Ecto neural progenitor cell (in vitro differentiated cells): ENCODE measurements at places on chromosomes 3 and 15.
A peak's percentile ranks its signal among the peaks of the same experiment; 100 is the strongest.

DNA sequence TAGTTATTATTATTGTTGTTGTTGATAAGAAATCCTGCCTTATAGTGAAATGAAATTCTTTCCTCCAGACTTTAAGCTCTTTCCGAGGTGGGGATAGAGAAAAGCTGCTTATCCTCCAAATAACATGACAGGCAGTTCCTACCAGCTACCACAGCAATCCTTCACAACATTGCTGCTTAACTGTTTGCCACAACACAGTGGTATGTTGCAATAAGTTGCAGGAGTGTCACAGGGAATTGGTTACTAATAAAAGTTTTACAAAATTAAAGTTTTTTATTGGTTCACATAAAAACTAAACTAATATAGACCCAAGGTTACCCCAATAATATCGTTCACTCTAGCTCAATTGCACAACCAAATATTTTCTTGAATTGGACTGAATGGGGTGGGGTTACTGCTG is 57.4 kb upstream of the ICE2 start:
- DNase-seq: no peak

DNA sequence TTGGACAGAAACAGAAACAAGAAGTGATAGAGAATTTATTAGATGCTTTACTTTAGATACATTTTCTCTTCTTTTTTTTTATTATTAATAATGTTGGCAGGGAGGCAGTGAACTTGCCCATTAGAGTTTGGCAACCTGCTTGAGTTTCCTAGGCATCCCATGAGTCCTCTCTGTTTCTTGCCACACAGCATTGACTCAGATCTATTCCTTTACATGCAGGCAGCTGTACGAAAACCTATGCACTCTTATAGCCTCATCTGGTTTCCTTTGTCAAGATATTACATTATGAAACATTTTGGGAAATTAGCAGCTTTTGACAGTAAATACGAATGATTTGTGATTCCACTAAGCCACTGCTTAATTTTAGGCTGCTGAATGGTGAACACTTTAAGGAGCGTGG is 23.3 kb downstream of the IL1RAP start:
- DNase-seq: no peak

DNA sequence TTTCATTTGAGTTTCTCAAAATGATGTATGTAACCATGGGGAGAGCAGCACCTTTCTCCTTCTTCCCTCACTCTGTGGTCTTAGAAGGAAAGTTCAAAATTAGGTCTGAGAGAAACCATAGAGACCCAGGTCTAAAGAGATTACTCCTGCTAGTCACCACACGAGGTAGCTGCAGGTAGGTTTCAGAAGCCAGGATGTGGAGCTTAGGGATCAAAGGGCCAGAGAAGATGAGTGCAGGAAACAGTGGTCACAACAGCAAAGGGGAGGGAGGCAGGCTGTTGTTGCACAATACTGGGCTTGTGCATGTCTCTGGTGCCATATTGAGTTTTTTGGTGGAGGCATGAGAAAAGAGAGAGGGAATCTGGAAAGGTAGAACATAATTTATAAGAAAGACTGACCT is 583.6 kb downstream of the AGBL1 start:
- DNase-seq: no peak

DNA sequence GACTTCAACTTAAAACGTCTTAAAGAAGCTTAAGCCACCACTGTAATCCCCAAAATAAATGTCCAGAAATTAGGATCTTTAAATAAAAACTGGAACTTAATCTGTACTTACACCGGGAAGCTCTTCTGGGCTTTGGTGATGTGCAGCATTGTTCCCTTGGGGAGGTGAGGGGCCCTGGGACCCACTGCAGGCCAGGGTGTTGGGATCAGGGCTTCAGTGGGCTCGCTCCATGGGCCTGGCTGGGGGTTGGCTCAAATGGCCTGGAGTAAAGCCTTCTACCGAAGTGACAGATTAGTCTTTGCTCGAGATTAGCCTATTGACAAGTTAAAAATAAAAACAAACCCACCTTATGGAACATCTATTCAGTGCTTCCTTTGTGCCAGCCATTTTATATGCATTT is 6.1 kb upstream of the RNU6-1 start:
- no peak for DNase-seq

DNA sequence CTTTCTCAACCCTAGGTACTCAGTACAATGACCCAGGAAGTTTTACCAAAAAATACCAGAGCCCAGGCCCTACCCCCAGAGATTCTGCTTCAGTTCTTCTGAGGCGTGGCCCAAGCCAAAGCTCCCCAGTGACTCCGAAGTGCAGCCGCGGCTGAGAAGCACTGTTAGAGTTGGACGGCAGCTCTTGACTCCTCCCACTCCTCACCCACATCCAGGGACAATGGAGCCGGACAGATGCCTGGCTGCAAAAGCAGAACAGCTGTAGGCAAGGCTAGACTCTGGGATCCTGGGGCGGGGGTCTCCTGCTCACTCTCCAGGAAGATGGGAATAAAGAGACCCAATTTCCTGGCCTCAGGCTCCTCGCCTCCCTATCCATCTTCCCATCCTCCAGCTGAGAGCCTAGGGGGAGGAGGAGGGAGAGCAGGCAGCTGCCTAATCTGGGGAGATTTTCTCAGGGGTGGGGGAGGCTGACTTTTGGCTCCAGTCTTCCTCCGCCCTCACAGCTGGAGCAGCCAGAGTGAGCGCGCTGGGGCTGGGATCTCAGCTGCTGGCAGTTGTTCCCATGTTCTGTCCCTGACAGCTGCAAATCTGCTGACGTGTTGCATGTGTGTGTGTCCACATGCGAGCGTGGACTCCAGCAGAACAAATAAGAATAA is 223.8 kb downstream of the OPA1 start:
- DNase-seq: peak; percentile 90

- DNase-seq: peak; percentile 20
These were observed 303.8 kb downstream of the TLE3 start for GRCh38 chr15:69793781-69794451.

GRCh38 chr3:128369881-128370642 is 96.6 kb downstream of the DNAJB8 start:
- no peak for DNase-seq

DNA sequence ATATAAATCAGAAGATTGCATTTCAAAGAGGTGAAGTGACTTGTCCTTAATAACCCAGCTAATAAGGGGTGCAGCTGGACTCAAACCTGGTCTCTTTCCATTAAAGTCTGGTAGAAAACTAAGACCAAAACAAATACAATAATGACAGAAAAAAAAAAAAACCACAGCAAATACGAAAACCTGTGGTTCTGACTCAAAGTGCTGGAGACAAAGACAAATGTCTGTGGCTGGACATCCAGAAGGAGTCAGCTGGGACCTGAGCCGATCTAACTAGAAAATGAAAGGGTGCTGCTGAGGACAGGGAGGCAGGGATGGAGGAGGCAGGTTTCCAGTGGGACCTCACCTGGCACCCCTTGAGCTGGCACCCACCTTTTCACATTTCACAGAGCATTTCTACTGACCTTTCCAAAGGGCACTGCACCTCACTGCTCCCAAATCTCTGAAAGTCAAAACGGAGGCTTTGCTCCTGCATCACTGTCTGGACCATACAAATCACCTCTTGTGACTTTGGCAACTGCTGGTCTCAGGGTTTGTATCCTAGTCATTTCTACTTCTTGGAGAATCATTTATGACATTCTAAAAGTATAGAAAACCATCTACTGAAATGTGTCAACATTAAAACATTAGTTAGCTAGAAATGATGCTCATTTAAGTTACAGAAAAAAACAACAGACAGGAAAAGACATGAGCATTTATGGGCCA is 61.7 kb downstream of the CCNL1 start:
- DNase-seq: no peak

- DNase-seq: no peak
These were observed 2.1 kb downstream of the CHAC1 start for GRCh38 chr15:40955141-40955903.

DNA sequence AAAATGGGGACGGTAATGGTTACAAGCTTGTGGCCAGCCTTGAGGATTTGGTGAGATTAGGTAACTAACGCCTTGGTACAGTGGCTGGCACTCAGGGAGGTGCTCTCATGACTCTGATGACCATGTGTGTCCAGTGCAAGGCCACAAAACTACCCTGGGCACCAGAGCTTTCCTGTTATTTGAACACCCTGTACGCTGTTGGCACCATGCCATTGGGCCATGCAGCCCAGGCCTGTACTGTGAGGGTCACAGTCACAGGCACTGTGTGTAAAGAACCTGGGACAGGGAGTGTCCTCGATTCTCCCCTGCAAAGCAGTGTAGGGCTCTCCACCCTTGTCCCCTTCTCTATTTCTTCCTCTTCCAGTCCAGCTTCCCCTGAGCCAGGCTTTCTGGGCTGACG is 6.3 kb downstream of the TMEM43 start:
- DNase-seq: no peak

DNA sequence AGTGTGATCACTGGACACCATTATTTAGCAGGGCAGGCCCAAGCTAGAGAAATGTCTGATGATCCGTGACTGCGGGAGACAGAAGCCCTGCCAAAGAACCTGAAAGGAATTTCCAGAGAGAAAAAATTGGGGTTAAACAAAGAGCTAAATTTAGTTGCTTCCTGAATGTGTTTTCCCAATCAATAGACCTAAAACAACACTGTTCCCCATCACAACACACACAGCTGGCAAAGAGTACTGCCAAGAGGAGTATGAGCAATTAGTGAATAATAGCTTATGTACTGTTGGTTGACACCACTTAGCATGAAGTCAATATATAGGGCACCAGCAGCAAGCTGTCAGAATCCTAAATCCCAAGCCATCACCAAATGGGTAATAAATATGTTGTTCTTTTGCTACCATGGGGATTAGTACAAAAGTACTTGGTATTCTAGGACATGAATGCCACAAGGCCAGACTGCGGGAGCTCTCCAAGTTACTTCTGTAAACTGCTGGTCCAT is 35.7 kb downstream of the CLK3 start:
- no peak for DNase-seq

GRCh38 chr15:84814916-84815315 is 2.2 kb upstream of the ALPK3 start:
- no peak for DNase-seq

DNA sequence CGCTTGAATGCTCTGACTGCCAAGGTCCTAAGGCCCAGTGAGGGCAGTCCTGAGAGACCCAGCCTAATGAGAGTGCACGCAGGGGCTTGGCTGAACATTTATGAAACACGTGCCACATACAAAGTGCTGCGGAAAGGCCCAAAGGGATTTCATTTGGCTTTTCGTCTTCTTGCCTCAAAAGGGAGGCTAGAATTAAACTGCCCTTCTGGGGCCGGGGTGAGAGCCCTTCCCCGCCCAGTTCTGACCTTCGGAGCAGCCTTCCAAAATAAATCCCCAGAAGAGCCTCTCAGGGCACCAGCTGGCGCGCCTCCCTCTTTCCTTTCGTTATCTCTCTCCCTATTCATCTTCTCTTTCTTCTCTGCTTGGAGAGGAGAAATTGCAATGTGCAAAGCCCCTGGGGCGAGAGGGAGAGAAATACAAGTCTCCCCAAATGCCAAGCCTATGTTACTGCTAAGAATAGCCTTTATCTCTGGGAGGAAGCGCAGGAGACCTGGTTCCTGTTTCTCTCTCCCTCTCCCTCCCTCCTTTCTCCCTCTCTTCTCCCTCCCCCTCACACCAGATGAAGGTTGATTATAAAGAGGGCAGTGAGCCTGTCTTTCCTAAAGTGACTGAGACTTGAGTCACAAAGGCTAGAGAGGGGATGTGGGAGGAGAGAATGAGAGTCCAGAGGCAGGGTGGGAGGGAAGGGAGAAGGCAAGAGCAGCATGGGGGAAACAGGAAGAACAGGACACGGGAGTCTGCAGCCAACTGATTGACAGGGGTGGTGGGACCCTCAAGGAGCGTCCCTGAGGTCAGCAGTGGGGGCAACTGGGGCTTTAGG is 36.7 kb upstream of the NDUFB4 start:
- peak; percentile 82 for DNase-seq

DNA sequence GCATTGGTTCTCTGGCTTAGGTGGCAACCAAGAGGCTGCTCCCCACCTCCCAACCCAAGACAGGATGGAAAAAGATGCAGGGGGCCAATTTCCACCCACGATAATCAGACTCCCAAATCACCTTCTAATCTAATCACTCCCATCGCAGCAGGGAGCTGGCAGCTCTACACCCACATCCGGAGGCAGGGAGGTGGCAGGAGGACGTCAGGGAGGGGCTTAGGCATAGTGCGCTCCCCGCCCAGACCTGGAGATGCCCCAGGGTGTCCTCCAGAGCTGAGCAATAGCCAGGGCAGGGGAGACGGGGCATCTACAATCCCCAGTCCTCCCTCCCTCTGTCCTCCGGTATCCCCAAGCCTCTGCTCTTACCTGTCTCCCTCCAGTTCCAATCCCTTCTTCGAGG is 70.5 kb upstream of the SEC13 start:
- no peak for DNase-seq

DNA sequence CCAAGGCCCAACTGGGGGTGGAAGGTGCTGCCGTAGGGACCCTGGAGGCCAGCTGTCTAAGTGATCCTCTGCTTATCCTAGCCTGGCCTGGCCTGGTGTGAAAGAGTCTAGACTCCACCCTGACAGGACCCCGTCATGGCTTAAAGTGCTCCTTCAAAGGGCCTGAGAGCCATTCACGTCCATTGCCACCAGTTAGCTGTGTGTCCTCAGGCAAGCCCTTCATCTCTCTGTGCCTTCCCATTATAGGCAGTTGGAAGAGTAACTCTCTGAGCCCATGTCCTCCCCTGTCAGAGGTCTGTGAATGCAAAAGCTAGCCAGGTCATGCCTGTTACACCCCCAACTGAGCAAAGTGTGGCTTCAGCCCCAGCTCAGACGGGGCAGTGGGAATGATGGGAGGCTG is 9.1 kb upstream of the DNAH1 start:
- DNase-seq: no peak

- DNase-seq: no peak
These were observed 34.9 kb downstream of the PIK3CB start for GRCh38 chr3:138799822-138800221.

DNA sequence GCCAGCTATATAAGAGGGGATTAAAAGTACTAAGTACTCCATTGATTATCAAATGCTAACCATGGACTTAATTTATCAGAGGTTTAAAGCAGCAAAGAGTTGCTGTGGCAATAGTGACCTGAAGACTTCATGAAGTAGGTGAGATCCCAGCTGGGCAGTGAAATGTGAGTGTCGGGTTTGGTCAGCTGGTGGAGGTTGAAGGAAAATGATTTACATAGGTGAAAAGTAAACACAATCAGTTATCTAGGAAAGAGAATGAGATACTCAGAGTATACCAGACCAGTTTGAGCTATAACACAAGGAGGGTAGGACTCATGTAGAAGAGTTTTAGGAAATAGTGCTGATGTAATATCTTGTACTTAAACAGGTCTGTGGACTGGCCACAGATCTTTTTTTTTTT is 16.5 kb upstream of the FBXO22 start:
- no peak for DNase-seq

GRCh38 chr3:45100981-45101407 is 45.2 kb downstream of the CDCP1 start:
- DNase-seq: no peak

GRCh38 chr3:143480344-143480743 is 360.8 kb downstream of the CHST2 start:
- DNase-seq: no peak
